Spleen (tissue), 13 donors: ENCODE measurements at places on chromosomes 6 and 20. TPM values are rescaled to one million over a fixed set of nuclear protein-coding genes. Genes with fewer than 3 reads are reported as not detected.

- peak overlapping the region; percentile 52 for H3K27ac ChIP-seq
- no peak overlapping the region for H3K4me3 ChIP-seq
- DNase-seq, result no peak
Measured at GRCh38 chr6:134345789-134346188, 27.9 kb upstream of the SGK1 start.

- H3K4me3 ChIP-seq, result no peak overlapping the region
- no peak for DNase-seq
- no peaks in the 10 kb centered on the region for H3K27me3 ChIP-seq
Measured at GRCh38 chr6:148521586-148521985, 178.9 kb downstream of the SASH1 start.

- no peak overlapping the region for H3K4me3 ChIP-seq
- H3K27me3 ChIP-seq, result no peaks in the 10 kb centered on the region
- no peak overlapping the region for H3K27ac ChIP-seq
- H3K36me3 ChIP-seq, result no peaks in the 10 kb centered on the region
- H3K4me1 ChIP-seq, result peaks cover 76% of the 10 kb centered on the region
Measured at GRCh38 chr6:6611486-6611885, 23.0 kb downstream of the LY86 start.

The TMEM74B gene
- 2.1 TPM for polyA plus RNA-seq

The PLCG1 gene
- 29.3 TPM for polyA plus RNA-seq

DNA sequence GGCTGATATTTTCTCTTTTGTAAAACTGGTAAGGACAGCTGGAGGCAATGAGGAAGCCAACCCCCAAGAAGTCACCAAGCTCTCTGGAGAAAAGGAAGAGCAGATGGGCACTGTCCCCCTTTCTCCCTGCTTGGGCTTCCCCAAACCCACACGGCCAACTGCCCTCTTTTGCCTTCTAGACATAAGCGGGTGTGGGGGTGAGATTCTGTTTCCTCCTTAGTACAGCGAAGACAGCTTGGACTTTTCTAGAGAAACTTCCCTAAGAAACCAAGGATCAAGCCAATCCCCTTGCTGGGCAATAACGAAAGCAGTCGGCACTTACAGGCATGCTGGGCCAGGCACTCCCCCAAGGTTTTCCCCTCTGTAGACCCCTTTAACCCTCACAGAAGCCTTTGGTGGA, 110.3 kb downstream of the CDC5L start:
- no peak for DNase-seq
- H3K36me3 ChIP-seq, result no peaks in the 10 kb centered on the region
- H3K27ac ChIP-seq, result no peak overlapping the region
- no peaks in the 10 kb centered on the region for H3K4me1 ChIP-seq
- H3K27me3 ChIP-seq, result no peaks in the 10 kb centered on the region
- H3K4me3 ChIP-seq, result no peak overlapping the region

The PERP gene
- 0.46 TPM for polyA plus RNA-seq

DNA sequence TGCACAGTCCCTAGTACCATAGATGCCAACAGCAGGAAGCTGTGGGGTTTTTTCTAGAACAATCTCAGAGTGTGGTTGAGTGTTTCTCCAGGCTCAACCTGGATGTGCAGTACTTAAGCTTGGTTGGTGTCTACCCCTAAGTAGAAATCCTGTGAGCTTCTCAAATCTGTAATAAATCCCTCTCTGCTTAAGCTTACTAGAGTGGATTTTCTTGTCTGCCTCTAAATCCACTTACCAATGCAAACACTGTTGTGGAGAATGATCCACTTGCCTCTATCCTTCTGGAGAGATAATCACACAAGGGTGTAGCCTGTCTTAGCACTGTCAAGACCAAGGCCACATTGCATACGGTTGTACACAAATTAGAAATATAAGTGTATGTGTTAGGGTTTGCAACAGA, 43.3 kb upstream of the CLIC5 start:
- no peak for DNase-seq
- no peaks in the 10 kb centered on the region for H3K27me3 ChIP-seq

The CBFA2T2 gene
- 4.8 TPM for polyA plus RNA-seq

- no peak for DNase-seq
- H3K4me1 ChIP-seq, result peaks cover 6% of the 10 kb centered on the region
- no peaks in the 10 kb centered on the region for H3K36me3 ChIP-seq
- no peak overlapping the region for H3K27ac ChIP-seq
Measured at GRCh38 chr6:27544612-27545260, 71.8 kb upstream of the ZNF184 start.

The SFTA2 gene
- 2.6 TPM for polyA plus RNA-seq

The RMND1 gene
- 13.1 TPM for polyA plus RNA-seq

- H3K36me3 ChIP-seq, result no peaks in the 10 kb centered on the region
- no peaks in the 10 kb centered on the region for H3K27me3 ChIP-seq
- no peaks in the 10 kb centered on the region for H3K4me1 ChIP-seq
- DNase-seq, result no peak
Measured at GRCh38 chr20:24522452-24523330, 53.3 kb downstream of the SYNDIG1 start.

The NRN1 gene
- 8.7 TPM for polyA plus RNA-seq

DNA sequence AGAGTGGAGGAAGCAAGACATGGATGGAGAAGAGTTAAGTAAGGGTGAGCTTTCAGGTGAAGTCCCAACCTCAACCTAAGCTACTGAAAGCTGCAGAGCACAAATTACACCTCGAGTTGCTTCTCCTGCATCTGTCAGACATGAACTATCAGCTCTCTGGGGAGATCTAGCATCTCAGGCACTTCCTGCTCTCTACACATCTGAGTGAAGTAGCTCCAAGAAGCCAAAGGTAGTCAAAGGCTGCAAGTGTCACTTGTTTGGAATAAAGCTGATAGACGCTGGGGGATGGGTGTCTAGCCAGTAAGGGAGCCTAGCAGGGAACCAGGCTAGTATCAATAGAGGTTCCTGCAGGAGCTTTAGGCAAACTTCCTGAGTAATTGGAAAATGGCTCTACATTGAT, 228.0 kb downstream of the PLCB1 start:
- DNase-seq, result no peak
- no peak overlapping the region for H3K27ac ChIP-seq
- H3K27me3 ChIP-seq, result no peaks in the 10 kb centered on the region
- H3K36me3 ChIP-seq, result no peaks in the 10 kb centered on the region
- H3K4me3 ChIP-seq, result no peak overlapping the region
